ENCODE measurements at places on chromosomes 13 and 19.

DNA sequence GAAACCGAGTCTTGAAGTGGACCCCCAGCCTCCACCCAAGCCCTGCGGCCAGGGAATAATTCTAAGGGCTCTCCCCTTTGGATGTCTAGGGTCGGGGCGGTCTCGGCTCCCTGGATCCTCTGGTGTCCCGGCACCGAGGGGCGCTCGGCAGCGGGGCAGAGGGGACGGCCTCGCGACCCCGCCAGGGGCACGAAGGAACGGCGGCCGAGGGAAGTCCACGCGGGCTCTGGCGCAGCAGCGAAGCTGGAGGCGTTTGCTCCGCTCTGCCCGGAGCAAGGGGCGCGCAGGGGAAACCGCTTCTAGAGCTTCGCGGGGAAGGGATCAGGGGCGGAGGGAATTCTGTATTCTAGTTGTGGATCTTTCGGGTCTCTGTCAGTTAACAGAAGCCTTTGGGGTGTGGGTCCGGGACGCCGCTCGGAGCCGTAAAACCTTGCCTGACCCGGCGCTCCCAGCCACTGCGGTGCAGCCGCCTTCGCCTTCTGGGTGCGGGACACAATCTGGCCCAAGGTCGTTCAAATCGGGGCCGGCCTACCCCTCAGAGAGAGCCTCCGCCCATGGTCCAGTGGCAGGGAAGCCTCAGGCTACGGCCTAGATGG lies 118.2 kb downstream of the KCNRG start:
- DNase-seq = no peak

DNA sequence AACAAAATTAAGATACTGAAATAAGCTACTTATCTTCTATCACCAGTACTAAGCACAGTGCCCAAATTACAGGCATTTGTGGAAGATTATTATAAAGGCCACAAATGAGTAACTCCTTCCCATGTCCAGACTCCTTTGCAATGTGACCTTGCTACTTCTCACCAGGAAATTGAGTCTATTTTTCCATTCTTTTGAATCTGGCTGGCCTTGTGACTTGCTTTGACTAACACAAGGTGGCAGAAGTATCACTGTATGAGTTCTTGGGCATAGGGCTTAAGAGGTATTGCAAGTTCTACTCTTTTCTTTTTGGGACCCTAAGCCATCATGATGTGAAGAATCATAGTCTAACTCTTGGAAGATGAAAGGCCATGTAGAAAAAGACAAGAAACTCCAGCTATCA lies 49.9 kb downstream of the UGGT2 start:
- DNase-seq = no peak

DNA sequence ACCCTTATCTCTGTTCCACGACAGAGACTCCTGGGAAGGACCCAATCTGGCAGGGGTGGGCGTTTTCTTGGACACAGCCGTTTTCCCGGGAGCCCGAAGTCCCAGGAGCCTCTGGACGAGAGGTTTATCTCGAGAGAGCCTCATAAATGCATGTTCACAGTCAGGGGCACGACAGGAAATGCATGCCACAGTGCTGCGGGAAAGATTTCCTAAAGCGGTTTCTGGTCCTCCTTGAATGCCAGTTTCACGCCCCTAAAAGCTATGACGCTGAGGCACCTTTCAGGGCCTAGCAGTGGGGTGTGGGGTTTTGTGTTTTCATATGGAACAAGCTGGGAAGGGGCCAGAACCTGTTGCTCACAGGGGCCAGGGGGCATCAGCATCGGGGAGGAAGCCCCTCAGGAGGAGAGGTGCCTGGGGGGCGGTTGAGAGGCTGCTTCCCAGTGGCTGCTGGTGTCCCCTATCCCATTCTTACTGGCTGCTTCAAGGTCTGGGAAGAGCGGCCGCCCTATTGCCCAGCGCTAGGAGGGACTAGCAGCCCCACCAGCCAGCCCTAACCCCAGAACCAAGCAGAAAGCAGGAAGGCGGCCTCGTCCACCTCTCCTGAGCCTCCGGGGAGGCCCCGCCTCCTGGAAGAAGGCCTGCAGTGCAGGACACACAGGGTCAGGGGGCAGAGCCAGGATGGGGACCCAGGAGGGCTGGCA lies 157.0 kb downstream of the KDM4B start:
- no peak for DNase-seq

GRCh38 chr19:40214936-40215335 lies 3.2 kb downstream of the TTC9B start:
- no peak for DNase-seq

GRCh38 chr13:89763005-89763404 lies 1584.5 kb upstream of the MIR17HG start:
- DNase-seq = no peak

DNA sequence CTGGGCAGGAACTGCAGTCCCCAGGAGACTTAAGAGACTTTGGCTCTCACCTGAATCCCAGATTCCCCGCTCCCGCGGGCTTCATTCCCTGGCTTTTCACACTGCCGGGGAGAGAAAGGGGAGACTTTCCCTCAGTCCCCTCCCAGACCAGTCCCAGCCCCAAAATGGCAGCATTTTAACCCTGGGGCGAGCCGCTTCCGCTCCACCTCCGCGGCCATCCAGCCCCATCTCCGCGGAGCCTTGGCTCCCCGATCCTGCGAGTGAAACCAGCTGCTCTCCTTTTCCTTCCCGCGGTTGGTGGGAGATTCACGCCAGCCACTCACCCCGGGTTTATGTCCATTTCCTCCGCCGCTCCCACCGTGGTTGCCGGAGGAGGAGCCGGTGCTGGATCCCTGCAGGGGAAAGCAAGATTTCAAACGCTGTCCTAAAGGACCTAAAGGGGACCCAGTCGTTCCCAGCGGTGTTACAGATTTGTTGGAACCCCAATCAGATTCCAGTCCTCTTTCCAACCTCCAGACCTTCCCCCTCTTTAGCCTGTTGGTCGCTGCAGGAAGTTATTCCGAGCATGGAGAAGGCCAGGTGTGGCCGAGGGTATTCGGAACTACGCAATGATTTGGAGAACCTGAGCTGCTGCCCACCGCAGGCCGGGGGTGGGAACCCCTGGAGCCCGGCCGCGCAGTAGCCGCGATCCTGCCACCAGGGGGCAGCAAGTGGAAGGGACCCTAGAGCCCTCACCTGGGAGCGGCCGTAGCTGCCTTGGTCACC lies 3.4 kb downstream of the DMKN start:
- peak; percentile 71 for DNase-seq

GRCh38 chr13:95301968-95302393 lies 730 bp upstream of the ABCC4 start:
- DNase-seq = no peak
